ENCODE measurements at places on chromosomes 2 and 18.

DNA sequence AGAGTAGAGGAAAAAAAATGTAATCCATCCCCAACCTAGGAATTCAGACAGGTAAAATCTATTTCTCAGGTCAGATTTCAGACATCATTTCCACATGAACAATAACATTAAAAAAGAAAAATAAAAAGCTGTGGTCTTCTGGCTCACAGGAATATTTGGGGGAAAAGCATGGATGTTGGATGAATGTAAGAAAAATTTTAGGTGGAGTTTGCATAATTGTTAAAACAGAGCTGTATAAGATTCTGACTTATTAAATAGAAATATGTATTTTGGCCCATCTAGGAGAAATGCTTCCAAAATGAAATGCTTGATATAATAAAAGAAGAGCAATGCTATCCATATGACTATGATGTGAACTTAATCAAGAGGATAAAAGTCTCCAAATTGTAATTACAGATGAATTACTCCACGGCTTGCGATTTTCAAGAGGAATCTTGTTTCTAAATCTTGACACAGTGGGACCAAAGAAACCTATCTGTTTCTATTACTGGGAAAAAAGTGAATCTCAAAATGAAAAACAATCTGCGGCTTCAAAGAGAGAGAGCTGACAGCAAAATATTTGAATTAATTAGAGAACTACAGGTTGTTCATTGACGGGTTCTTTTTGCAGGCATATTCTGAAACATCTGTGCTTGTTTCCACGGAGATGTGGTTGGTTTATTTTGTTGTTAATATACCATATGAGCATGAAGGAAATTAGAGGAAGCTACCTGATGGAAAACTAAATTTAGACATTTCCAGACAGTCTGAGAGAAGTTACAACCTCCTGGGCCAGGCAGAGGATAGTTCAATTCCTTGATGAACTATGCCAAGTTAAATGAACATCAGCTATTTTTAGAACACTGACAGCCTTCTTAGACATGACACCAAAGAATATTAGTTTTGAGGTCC, 468.7 kb downstream of the PID1 start:
- no peak for DNase-seq

DNA sequence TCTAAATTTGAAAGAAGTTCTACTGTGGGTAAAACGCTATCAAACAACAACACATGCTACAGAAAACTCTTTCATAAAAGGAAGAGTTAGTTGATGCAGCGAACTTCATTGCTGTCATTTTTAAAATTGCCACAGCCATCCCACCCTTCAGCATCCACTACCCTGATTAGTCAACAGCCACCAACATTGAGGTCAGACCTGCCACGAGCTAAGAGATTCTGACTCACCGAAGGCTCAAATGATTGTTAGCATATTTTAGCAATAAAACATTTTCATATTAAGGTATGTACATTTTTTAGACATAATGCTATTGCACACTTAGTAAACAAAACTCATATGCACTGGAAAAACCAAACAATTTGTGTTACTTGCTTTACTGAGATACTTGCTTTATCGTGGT, 347.1 kb downstream of the CLIP4 start:
- DNase-seq, result no peak

DNA sequence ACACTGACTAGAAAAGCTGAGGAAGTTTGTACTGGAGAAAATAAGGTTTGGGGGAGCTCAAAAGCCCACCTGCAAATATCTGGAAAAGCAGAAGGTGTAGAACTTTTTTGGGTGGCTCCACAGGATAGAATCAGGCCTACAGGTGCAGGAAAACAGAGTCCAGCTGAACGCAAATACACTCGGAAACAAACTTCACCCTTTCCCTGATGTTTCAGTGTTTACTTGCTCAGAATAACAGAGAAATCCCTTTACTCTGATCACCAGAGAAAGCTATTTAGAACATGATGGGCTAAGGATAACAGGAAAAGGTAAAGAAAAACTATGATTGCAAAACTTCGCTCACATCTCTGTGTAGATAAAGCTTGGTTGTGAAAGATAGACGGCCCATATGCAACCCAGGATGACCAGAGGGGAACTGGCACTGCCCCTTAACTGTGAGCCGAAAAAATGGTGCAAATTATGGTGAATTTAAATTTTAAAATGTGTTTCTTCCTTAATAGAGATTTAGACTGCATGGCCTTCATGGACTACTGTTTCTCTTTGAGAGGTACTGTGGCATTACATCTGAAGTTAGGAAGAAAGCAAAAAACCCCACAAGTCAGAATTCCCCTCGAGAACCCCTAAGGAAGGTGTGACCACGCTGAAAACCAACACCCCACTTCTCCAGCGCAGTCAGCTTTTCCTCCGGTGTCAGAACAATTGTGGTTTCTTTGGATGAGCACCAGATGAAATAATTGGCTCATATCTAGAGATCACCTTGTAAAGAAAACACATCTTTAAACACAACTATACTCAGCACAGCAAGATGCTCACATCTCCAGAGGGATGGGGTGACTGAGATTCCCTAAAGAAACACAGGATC, 84.5 kb upstream of the TMEM247 start:
- no peak for DNase-seq

DNA sequence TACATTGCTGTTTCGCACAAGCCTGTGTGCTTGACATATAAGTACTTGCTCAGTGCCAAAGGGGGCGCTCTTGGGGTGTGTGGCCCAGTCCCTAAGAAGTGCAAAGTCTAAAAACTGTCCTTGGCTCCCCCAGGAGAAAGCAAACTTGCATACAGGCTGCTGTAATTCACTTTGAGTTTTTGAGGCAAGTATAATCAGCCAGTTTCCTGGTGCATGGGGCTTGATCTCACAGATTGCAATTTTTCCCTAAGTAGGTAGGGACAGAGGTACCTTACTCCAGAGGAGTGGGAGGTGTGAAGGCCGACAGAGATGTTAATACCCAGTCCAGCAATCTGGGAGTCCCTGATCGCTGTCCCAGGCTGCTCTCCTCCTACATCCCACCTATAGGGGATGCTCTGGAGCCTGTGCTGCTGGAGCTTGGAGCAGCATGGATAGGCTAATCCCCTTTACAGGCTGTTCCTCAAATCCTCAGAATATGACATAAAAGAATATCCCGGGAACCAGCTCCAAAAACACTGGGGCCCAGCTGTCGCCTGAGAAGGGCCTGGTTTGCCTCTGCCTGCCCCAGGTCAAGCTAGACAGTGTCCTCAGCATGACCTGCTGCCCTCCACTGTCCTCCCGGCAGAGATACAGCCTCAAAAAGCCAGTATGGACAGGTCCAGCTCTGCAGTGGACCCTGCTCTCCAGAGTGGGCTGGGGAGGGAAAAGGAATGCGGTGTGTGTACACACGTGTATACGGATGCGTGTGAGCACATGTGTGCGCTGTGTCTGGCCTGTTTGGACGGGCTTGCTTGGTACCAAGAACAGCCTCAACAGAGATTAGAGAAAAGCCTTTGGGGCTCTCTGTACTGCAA, 136.5 kb upstream of the HAAO start:
- DNase-seq, result no peak

DNA sequence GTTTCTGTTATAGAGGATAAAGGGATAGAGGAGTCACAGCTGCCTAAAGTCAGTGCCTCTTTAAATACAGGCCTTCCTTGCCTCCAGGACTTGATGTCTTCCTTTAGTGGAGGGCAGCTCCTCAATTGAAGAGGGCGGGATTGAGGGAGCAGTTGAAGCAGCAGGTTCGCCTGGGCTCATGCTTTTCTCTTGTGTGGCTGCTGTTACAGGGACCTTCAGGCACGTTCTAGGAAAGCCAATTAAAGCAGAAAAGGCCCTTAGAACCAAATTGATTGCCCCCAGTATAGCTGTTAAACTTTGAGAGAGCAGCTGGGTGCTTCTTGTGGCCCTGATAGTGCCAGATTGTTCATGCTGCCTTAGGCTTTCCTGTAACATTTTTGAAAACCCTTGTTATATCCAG, 42.0 kb upstream of the LTBP1 start:
- DNase-seq, result no peak

- no peak for DNase-seq
Observed at GRCh38 chr2:75256485-75256884, 57.2 kb upstream of the TACR1 start.

DNA sequence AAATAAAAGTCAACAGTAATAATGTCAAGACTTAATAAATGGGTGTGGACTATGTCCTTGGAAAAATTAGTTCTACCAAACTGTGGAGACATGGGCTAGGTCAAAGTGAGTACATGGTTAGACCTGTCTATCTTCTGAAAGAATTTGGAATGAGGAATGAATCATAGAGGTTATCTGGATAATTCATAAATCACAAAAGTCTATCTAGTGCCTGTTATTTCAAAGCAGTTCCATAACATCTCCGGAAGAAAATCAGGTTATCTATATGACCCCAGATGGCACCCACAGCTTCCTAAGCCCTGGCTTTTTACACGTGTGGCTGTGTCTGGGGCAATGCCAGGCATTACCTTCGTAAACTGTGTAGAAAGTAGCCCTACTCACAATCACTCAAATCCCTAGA, 272.0 kb downstream of the ETAA1 start:
- no peak for DNase-seq

GRCh38 chr2:172098650-172099471, 3.8 kb downstream of the DLX2 start:
- no peak for DNase-seq

GRCh38 chr2:149038442-149039212, at the start of gene LYPD6B:
LYPD6B (plus strand) TSS chr2:149038699; CDS start chr2:149130949, 92,250 bp downstream.
- no peak for DNase-seq

DNA sequence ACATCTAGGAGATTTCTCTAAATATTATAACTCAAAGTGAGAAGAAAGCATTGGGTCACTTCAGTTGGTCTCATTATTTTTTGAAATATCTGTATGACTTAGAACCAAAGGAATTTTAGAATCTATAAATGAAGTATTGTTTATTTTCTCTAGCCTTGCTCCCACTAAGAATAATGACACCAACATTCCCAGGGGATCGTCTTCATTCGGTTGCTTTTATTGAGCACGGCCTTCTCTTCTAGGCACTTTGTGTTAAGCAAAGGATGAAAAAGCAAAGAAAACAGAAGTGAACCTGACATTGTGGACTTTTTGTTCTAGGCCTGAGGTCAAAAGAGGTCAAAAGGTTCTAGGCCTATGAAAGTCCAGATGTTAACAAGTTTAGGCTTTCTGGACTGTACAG, 231.9 kb downstream of the GALR1 start:
- no peak for DNase-seq

DNA sequence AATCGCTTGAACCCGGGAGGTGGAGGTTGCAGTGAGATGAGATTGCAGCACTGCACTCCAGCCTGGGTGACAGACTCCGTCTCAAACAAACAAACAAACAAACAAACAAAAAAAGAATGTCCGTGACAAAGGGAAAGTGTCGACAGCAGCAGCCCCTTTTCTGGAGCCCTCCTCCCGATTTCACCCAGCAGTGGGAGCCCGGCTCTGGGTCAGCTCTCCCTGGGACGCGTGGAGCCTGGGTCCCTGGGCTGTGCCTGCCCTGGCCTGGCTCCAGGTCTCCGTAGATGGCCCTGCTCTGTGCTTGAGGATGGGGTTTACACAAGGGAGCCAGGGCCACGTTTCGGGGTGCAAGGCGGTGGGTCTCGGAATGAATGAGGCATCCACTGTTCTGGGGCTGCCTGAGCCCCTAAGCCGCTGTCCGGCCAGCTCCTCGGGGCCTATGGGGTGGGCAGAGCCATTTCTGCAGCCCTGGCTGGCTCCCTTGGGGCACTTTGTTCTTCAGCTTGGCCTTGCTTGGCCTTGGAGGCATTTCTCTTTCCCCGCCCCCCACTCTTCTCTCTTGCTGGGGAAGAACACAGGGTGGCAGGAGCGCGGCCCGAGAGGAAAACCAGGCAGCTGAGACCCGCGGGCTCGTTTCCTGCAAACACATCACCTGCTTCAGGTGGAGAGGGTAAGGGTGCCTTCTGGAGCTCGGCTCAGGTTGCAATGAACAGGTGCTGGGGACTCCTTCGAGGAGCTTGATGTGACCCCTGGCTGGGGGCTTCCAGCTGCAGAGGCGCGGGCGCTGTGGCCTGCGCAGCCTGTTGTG, 29.1 kb downstream of the RTP5 start:
- DNase-seq, result no peak

GRCh38 chr2:133673305-133673905, 105.1 kb upstream of the NCKAP5 start:
- no peak for DNase-seq

- no peak for DNase-seq
Observed at GRCh38 chr2:99689145-99689742, 199.4 kb upstream of the REV1 start.

GRCh38 chr2:186101616-186102015, 363.0 kb downstream of the FSIP2 start:
- DNase-seq, result no peak

DNA sequence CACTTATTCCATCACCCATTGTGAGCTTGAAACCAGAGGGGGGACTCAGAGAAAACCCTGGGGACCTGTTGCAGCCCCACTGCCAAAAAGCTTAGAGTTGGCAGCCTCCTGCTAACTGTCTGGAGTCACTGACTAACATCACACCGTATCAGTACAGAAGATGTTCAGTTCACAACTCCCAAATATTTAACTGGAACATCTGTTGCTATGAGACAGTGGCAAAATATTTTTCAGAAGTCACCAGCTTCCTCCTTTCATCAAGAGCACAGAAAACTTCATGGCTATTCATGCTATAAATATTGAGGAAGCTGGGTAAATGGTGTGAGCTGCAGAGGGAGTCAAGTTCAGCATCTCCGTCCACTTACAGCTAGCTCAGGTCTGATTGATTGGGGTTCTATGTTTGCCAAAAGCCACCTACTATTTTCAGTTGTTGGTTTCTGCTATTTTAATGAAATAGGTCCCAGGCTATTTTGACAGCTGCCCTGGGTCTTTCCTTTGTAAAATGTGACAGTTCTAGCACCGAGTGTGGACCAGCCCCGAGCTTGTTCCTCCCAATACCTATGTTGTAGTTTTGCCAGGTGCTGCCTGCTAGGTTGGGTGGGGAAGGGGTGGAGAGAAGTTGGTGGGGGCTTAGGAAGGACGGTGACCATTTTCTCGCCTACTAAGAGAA, 9.8 kb downstream of the TUBB6 start:
- DNase-seq, result no peak

GRCh38 chr18:79684283-79684631, 4.7 kb downstream of the CTDP1 start:
- DNase-seq, result peak; percentile 25

GRCh38 chr2:162782138-162782537, 56.4 kb downstream of the KCNH7 start:
- no peak for DNase-seq

DNA sequence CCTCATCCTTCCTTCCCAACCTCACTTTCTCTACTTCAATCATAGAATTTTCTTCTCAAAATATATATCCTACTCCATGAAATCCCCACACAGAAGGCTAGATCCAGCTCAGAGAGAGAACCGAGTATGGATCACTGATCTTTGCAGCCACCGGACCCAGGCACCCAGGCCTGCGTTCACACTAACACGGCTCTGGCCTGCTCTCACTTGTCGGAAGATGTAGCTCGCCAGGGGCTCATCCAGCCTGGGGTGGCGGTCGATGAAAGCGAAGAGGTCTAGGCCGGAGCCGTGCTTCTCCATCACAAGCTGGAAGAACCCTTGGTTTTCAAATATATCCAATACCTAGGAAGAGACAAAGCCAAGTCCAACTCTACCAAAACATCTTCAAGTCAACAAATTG, 12.7 kb upstream of the MTERF4 start:
- no peak for DNase-seq
